ENCODE measurements at places on chromosomes 7 and 10.

DNA sequence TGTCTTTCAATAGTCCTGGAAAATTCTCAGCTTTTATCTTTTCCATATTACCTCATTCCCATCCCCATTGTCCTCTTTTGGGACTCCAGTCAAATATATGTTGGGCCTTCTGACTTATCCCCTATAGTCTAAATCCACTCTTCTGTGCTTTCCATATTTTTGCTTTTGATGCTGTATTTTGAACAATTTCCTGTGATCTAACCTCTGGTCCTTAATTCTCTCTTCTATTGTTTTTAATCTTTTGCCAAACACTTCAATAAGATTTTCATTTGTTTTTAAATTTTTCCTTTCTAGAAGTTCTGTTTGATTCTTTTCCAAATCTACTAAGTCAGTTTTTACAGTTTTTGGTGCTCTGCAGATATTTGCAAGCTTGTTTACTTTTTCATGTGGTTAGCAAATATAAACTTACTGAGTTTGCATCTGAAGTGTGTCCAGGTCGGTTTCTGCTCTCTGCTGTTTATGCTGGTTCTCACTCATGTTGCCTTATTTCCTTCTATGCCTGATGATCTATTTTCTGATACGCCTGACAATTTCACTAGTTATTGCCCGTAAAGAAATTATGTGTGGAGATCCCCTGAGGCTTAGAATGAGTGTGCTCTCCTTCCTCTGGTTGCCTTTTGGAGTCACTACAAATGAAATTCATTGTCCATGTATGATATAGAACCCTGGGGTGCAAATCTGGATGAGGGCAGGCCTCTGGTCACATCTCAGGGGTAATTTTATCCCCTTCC is 110.4 kb downstream of the RBM20 start:
- no peak for DNase-seq

- DNase-seq, result no peak
These were observed 644.6 kb downstream of the AUTS2 start for GRCh38 chr7:70242826-70243225.

- no peak for DNase-seq
These were observed 128.0 kb downstream of the ADRA2A start for GRCh38 chr10:111204838-111205237.

- DNase-seq, result no peak
These were observed 893.4 kb downstream of the XPNPEP1 start for GRCh38 chr10:109029870-109030269.

Data from stomach (tissue), 19 donors.